ENCODE measurements at places on chromosomes 3 and 15. TPM values are rescaled to one million over a fixed set of nuclear protein-coding genes. Genes with fewer than 3 reads are reported as not detected.

DNA sequence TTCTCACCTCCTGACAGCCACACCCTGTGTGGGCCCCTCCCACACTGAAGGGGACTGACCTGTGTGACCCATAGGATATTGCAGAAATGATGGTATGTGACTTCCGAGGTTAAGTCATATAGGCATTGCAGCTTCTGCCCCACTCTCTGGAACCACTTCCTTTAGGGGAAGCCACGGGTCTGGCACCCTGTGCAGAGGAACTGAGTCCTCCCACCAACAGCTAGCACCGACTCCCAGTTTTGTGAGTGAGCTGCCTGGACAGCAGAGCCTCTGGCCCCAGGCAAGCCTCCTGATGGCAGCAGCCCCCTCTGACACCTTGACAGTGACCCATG is 24.6 kb upstream of the SLC6A6 start:
- no peak for DNase-seq

Gene BCL2A1
- total RNA-seq, result 7.8 TPM

DNA sequence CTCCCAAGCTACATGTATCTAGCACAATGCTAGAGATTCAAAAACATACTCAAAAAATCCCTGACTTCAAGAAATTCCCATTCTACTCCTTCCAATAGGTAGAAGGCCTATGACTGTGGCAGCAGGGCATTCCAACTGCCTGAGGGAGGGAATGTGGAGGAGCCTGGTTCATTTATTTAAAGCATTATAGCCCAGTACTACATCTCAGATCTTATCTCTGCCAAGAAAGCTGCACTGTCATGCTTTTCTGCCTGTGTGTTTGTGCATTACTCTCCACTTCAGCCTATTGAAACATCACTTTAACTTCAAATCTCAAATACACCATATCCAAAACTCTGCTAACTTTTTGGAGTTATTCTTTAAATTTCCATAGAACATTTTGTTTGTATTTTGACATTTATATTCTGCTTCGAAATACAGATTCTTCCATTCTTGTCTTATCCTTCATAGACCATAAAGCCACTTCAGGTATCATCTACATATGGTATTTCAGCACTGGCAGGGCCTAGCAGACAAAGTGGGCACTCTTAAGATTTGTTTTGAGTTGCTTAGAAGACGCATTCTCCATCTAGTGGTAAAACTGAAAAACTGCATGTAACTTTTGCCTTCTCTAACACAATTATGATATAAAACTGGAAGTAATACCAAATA is 59.1 kb upstream of the NEDD4 start:
- no peak for DNase-seq

DNA sequence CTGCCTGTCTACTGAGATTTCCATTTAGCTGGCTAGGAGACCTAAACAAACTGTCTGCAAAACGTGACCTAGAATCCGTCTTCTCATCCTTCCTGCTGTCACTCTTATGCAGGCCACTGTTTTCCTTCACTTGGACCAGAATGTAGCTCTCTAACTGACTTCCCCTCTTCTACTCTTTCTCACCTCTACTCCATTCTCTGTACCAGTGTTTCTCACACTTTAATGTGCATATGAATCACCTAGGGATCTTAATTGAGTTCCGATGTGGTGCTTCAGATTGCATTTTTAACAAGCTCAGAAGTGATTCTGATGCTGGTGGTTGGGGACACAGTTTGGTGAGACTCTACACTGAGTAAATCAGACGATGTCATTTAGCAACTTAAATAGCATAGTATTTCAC is 1.6 kb upstream of the GBE1 start:
- no peak for DNase-seq

DNA sequence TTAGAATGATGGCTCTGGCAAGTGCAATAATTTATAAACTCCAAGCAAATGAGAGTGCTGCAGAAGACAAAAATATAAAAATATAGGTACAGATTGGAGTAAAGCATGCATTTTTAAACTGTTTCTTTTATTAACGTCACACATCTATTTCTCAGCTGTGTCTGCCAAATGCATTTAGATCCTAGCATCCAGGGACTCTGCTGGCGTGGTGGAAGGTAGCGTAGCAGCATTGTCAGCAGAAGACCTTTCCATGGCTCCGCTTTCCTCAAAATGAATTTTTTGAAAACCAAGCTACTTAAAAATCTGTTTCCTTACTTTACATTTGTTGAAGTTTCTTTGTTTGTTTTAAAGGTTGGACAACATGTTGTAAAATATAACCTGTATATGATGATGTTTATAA is 16.3 kb upstream of the ATP10A start:
- no peak for DNase-seq

GRCh38 chr3:103056542-103056941 is 621.7 kb downstream of the ZPLD1 start:
- DNase-seq, result no peak
